T-helper 1 cell (primary cell): ENCODE measurements at places on chromosomes 7 and 10.

DNA sequence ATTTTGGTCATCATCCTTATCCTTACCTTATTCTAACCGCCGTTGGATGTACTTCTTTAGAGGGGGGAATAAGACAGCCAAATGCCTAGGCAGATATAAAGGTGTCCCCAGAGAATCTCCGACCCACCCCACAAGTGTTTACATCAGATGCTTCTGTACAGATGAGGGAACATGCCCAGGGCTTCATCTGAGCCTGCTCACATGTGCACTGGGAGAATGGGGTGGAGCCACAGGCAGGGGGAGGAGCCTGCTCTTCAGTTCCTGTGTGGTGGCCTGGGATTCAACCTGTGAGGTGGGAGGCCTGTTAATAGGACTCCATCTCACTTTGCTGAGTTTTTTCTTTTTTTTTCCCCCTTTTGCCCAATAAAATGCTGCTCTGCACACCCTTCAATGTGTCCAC lies 27.6 kb upstream of the OPTN start:
- DNase-seq = no peak

GRCh38 chr7:142774826-142775225 lies 4.1 kb downstream of the PRSS2 start:
- no peak for DNase-seq

GRCh38 chr10:101062232-101063049 lies 652 bp downstream of the KAZALD1 start:
- DNase-seq = peak; percentile 72

DNA sequence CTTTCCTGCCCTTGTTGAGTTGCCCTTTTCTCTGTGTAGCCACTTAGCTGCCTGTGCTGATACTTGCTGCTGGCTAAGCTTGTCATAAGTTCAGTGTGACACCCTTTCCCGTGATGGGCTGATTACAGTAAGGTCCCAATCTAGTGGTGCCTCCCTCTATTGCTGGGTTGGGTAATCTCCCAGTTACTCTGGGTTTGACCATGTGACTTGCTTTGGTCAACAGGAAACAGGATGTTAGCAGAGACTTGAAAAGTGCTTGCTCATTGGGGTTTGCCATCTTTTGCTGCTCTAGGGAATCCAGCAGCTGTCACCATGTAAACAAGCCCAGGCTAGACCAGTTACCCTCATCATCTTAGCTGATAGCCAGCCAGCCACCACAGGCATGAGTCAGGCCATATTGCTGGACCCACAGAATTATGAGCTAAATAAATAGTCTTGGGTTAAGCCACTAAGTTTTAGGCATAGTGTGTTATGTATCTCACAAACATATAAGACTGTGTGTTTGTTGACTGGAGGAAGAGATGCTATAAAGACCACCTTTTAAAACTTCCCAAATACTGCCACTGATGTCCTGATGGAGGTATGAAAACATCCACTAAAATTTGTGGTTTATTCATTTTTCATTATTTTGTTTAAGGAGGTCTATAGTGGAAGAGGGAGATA lies 4.0 kb upstream of the LEP start:
- no peak for DNase-seq

DNA sequence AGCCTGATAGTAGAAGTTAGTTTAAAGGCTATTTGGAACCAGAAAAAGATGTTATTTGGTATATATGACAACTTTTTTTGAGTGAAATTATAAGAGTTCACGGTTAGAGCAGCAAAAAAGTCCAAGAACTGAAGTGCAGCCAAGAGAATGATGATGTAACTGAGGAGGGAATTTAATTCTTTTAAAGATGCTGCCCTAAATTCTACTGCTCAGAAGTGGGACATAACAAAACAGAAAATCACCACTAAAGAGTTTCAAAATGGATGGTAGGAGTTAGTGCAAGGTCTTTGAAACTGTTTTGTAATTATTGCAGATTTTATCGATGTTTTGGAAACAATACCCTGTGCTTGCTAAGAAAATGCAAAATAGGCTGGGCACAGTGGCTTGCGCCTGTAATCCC lies 6.5 kb downstream of the SAMD8 start:
- DNase-seq = no peak
